ENCODE measurements at places on chromosomes 12 and 14.

DNA sequence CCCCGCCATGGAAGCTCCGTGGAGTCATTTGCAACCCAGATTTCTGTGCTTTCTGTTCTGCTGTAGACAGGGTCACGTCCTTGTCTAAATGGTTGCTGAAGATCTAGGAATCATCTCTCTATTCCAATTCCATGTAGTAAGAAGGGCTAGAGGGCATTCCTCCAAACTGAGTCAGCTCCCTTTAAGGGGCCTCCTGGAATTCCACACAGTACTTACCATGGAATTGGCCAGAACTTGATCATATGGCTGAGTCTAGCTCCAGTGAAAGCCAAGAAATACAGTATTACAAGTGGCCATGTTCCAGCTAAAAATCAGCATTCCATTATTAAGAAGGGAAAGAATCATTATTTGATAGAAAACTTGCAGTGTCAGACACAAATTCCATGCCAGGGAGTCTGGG, 171.9 kb downstream of the PRKCH start:
- DNase-seq, result peak; percentile 81

DNA sequence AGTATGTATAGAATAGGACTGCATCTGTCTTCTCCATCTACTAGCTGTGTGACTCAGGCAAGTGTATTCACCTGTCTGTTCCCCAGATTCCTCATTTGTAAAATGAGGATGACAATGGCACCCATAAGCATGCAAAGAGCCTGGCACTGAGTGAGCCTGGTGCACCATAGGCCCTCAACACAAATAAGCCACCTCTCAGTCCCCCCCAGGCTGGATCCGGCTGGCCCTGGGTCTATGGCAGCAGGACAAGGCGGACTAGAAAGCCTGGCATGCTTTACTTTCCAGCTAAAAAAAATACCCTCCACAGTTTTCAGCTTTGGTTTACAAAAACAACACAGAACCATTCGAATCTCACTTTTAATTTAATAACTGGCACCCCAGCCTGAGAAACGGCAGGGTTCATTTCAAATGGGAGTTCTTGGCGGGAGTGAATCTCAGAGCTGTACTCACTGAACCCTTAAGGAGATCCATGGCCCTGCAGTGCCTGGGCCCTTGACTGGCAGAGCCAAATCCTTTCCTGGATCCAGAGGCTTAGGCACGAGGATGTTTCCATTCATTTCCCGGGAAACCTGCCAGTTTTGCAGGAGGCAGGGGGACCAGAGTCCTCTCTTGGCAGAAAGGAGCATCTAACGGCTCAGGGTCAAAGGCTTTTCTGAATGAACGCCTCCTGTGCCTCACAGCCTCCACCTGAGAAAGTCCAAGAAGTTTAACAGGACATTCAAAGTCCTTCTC, 17.7 kb downstream of the SYNE3 start:
- DNase-seq, result no peak

DNA sequence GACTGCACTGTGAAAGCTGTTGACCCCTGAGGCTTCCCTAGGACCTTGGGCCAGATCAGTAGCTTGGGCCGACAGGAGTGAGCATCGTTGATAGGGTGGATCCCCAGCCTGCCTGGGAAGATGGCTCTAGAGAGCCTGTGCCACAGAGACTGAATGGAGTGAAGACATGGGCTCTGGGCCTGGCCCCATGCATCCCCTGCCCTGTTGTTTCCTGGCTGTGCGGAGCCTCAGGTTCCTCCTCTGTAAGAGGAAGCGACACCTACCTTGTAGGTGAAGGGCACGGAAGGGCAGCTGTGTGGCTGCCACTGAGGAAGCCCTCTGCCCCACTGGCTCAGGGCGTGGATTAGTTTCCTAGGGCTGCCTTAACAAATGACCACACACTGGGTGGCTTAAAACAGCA, 23.9 kb downstream of the PLEKHG3 start:
- no peak for DNase-seq

- DNase-seq, result peak; percentile 48
Observed at GRCh38 chr14:54654605-54655004, 87.7 kb downstream of the SAMD4A start.

- DNase-seq, result no peak
Observed at GRCh38 chr12:125197326-125197725, 132.1 kb downstream of the AACS start.

- no peak for DNase-seq
Observed at GRCh38 chr12:133046698-133047097, 9.4 kb downstream of the ZNF84 start.

GRCh38 chr14:21038441-21039422, 3.4 kb upstream of the RNASE7 start:
- peak; percentile 23 for DNase-seq

DNA sequence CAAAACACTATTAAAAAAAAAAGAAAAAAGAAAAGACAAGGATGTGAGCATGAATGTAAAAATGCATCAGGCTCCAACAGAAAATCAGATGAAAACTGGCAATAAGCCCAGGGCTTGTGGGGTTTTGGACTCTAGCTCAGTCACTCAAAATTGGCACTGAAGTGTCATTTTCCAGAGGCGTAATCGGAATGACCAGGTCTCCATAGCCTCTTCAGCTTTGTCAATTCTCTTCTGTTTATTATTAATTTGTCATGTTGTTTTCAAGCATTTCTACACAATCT, 137.2 kb upstream of the TRHDE start:
- no peak for DNase-seq

- DNase-seq, result peak; percentile 52
Observed at GRCh38 chr12:65876898-65877721, 52.8 kb downstream of the HMGA2 start.

DNA sequence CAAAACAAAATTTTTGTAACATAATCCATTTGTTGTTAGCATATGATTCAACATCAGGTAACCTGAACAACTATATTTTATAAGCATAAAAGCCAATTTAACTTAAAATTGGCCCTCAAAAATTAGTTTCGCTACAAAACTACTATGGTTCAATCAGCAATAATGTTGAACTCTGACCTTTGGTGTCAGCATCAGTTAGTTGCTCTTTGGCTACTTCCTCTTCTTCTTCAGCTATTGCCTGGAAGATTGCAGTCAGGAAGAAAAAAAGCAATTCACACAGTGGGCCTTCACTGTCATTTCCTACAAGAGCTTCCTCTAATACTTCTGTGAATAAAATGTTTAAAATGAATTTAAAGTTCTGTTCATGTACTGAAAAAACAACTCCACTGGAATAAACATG, 78.2 kb upstream of the CFL2 start:
- DNase-seq, result no peak

DNA sequence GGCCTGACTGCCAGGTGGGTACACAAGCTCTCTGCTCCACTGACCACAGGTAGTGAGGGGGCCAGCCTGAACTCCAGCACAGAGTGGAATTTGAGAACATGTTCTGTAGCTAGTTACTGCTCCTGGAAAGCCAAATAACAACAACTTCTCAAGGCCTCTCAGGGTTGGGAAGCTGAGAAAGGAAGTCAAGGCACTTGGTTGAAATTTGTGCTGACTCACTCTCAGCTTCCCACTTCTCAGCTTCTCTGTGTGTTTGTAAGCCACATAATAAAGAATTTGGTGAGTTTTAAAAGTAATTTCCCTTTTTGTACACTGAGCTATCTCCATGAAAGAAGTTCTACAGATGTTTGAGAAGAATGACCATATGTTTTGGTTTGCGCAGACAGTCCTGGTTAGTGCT, 234.9 kb downstream of the KTN1 start:
- DNase-seq, result peak; percentile 74

- no peak for DNase-seq
Observed at GRCh38 chr14:39582028-39582654, 149.9 kb upstream of the FBXO33 start.

- peak; percentile 68 for DNase-seq
Observed at GRCh38 chr12:55728186-55728938, 447 bp downstream of the CD63 start.

- DNase-seq, result no peak
Observed at GRCh38 chr12:93704122-93704521, 26.9 kb downstream of the CRADD start.

DNA sequence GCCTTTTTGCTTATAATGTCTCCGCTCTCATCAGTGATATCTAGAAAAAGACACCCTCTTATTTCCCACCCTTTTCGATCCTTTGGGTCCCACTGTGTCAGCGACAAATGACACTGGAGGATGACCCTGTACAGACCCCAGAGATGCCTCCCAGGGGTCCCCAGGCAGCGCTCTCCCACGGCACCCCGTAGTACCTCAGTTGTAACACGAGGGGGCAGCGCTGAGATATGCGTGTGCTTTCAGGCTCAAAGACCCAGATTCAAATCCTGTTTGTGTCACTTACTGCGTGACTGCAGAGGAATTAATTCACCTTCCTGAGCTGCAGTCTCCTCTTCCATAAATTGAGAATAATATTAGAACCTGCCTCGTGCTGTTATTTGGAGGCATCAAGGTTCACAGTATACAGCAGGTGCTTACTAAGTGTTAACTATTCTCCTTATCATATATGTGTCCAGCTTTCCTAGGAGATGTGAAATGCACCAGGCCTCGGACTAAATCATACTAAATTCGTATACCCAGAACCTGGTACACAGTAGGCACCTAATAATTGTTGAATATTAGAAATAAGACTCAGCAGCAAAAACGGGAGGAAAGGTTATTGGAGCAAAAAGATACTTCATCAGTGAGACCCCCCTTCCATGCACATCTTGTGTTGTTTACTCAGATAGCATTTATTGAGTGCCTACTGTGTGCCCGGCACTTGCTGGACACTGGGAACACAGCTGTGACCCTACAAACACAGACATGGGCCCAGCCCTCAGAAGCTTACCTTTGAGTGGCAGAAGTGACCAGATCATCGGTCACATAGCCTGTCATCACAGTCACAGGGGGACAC, 99.9 kb downstream of the PHETA1 start:
- DNase-seq, result peak; percentile 7

DNA sequence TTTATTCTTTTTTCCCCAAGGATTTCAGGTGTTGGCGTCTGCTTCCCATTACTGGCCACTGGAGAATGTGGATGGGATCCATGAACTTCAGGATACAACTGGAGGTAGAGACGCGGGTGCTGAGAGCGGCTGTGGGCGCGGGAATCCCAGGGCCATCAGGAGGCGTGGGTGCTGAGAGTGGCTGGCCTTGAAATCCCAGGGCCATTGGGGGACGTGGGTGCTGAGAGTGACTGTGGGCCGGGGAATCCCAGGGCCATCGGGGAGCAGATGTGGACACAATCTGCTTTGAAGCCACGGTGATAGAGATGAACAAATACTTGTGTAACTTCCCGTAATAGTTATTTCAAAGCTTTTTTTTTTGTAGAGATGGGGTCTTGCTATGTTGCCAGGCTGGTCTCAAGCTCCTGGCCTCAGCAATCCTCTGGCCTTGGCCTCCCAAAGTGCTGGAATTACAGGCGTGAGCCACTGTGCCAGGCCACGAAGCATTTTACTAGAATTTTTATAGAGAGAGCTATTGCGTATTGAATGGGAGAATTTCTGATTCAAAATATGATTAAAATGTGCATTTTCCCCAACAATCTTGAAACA, 12.8 kb downstream of the ADGRD1 start:
- DNase-seq, result no peak

Data from iris pigment epithelial cell (primary cell).